CD4-positive, alpha-beta T cell (primary cell): ENCODE measurements at places on chromosomes 7 and 10. TPM values are rescaled to one million over a fixed set of nuclear protein-coding genes. Genes with fewer than 3 reads are reported as not detected.

Gene GGCT
- 6.3 TPM for total RNA-seq

Gene CARD11
- 118 TPM for total RNA-seq

Gene OPN4
- not detected for total RNA-seq

Gene ARHGAP22
- total RNA-seq, result not detected

GRCh38 chr10:132888898-132889490 lies 53.4 kb downstream of the CFAP46 start:
- H3K36me3 ChIP-seq, result no peaks in the 10 kb centered on the region

GRCh38 chr7:155324012-155324917 lies 26.6 kb downstream of the INSIG1 start:
- H3K36me3 ChIP-seq, result no peaks in the 10 kb centered on the region
- H3K4me3 ChIP-seq, result no peak overlapping the region
- H3K27me3 ChIP-seq, result peaks cover 3% of the 10 kb centered on the region
- peaks cover 6% of the 10 kb centered on the region for H3K4me1 ChIP-seq
- no peak overlapping the region for H3K27ac ChIP-seq

DNA sequence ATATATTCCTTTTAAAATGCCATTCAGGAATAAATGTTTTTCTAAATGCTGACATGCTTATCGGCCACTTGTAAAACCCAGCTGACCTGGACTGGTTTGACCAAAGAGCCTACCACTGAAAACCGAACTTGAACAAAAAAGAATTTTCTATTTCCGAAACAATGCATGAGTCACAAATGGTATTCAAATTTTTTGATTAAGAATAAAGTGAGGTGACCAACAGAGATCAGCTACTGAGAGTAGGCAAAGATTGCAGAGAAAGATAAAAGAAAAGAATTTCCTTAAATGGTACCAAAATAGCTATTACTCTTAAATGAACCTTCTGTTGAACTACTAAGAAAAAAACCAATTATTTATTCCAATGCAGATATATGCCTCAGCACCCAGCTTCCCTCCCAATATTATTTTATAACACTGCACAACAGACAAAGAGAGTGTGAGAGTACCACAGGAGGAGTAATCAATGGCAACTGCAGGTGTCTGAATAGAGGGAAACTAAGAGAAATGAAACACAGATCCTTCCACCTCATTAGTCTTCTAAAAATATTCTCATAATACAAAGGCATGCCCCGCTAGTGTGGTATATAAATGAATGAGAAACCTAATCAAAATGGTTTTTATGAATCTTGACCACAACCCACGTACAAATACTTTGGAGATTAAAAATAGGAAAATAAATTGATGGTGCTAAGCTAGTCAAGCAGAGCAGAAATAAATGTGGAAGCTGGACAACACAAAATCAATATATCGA lies 20.1 kb downstream of the OSBPL3 start:
- no peaks in the 10 kb centered on the region for H3K36me3 ChIP-seq
- DNase-seq, result no peak
- peaks cover 12% of the 10 kb centered on the region for H3K4me1 ChIP-seq
- no peak overlapping the region for H3K4me3 ChIP-seq
- H3K27ac ChIP-seq, result no peak overlapping the region
- H3K27me3 ChIP-seq, result no peaks in the 10 kb centered on the region

DNA sequence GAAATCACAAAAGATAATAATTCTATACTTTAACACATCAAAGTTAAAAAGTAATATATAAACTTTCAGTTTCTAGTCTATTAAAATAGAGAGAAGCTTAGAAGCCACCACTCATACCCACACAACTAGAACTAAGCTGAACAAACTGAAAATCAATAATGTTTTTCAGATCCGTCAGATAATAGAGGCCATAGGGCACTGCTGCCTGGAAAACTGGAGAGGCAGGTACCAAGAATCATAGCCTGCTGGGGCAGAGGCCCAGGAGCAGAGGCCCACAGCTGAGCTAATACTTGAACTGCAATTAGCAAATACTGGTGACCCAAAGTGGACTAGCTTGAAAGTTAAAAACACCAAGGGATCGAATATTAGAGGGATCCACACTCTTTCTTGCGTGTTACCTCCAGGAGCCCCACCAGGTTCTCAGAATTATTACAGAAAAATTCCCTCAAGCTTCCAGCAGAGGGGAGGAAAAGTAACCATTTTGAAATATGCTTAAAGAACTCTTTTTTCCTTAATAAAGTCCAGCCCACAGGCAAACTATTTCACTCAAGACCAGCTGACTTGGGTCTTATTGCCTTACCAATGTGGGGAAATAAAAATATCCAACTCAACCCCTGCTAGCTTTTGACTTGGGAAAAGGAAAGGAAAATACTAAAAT lies 774.1 kb upstream of the IGFBP3 start:
- H3K4me1 ChIP-seq, result no peaks in the 10 kb centered on the region
- no peak overlapping the region for H3K27ac ChIP-seq
- no peaks in the 10 kb centered on the region for H3K36me3 ChIP-seq
